Renal cortical epithelial cell (primary cell): ENCODE measurements at places on chromosomes 11 and 22. TPM values are rescaled to one million over a fixed set of nuclear protein-coding genes. Genes with fewer than 3 reads are reported as not detected.

- no peak for DNase-seq
Observed at GRCh38 chr11:124085997-124086846, 29.0 kb upstream of the VWA5A start.

DNA sequence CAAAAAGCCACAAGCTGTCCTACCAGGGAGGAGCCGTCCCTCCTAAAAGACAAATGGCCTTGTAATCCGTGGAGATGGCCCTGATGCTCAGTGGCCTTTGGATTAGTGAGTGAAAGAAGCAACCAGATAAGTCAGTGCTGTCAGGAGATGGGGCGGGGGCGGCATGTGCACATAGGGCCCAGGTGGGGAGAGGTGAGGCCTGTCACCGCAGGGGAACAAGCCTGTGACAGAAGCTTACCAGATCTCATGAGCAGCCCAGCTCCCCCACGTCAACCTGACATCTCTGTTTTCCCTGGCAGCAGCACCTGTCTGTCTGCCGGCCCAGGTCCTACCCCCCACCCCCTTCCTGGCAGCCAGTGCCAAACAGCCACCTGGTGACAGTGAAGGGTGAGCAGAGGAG is 162.6 kb downstream of the BUD13 start:
- no peak for DNase-seq

The SPDYC gene
- not detected in 2 replicates for total RNA-seq

GRCh38 chr22:42721045-42721434 is 370 bp upstream of the A4GALT start:
- DNase-seq, result no peak

DNA sequence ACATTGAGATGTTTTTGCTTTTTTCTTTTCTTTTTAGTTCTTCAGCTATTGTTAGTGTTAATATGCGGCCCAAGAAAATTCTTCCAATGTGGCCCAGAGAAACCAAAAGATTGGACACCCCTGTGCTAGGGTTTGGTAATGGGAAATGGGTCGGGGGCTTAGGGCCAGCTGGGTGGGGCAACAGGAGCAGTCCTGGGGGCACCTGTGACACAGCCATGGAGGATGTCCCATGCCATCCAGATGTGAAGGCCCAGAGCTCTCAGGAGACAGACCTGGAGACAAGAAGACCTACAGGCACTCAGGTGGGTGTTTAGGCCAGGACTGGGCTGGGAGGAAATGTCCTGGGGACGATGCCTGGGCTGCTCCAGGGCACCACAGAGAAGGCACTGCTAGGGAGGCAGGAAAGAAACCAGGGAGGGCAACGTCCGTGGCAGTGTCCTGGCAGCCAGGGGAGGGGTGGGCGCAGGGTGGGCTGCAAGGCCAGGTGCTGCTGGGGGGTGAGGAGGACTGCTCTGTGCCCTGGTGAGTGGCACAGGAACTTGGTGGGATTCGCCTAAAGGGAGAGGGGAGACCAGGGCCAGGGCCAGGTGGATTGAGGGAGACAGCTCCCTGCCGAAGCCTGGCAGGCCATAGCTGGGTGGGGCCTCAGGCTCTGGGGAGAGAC is 21.4 kb downstream of the RELT start:
- DNase-seq, result no peak

- no peak for DNase-seq
Observed at GRCh38 chr11:962688-963087, 37.0 kb downstream of the AP2A2 start.

The CHRM1 gene
- total RNA-seq, result not detected in 2 replicates

The MUC5B gene
- not detected in 2 replicates for total RNA-seq

DNA sequence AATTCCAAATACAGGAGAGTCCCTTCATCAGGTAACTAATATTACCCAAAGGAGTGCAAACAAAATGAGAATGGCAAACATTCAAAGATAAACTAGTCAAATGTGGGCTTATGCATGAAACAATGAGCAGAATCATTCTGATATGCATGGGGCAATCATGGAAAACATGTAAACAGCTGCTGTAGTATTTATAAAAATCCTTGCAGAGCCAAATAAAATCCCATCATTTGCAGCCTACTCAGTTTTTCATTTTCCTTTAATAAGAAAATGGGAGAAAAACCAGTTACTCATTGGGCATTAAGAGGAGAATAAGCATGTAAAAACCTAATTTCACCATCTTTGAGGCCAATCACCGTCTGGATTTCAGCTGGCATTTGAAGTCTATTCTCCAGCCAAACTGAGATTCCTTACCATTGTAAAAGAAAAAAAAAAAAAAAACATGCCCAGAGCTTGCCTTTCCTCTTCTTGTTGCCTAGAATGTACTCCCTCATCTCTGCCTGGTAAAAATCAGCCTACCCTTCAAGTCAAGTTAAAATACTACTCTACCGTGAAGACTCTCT is 249.1 kb downstream of the TTC28 start:
- DNase-seq, result no peak

DNA sequence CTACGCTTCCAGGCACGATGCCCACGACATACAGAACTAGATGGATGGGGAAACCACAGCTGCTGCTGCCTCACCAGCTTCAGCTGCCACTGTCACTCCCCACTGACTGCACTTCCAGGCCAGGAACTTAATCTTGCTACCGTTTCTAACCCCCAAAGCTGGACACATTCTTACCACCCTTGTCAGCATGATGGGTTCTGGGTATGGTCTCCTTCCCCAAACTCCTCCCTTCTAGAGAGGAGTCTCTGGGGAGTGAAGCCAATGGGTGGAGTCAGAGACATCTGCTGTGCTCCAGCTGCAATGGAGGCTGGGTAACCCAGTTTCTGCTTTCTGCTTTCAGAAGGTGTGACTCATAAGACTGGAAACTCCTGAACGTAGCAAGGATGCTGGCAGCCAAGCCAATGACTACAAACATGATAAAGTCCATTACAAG is 87.0 kb upstream of the THY1 start:
- DNase-seq, result peak; percentile 56

DNA sequence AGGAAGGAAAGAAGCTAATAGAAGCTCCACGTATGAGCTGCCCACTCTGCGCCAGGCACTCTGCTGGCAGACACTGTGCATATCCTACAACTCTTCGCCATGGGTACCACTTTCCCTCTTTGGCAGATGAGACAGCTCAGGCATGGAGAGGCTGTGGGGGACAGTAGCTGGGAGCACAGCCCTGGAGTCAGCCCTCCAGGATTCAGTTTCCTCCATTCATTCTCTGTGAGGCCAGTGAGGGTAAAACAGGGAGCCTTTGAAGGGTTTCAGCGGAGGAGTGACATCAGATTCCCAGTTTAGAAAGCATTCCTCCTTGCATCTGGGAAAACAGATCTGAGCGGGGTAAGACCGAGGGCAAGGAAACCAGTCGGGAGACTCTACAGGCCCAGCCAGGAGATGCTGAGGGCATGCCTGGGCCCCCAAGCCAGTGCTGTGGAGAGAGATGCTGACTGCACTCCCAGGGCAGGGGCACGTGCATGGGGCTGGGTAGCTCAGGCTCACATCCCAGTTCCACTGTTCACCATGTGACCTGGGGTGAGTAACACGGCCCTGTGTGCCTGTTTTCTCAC is 58.3 kb upstream of the EMID1 start:
- no peak for DNase-seq

The ADM2 gene
- total RNA-seq, result 2.3 and 3.4 TPM in 2 replicates

DNA sequence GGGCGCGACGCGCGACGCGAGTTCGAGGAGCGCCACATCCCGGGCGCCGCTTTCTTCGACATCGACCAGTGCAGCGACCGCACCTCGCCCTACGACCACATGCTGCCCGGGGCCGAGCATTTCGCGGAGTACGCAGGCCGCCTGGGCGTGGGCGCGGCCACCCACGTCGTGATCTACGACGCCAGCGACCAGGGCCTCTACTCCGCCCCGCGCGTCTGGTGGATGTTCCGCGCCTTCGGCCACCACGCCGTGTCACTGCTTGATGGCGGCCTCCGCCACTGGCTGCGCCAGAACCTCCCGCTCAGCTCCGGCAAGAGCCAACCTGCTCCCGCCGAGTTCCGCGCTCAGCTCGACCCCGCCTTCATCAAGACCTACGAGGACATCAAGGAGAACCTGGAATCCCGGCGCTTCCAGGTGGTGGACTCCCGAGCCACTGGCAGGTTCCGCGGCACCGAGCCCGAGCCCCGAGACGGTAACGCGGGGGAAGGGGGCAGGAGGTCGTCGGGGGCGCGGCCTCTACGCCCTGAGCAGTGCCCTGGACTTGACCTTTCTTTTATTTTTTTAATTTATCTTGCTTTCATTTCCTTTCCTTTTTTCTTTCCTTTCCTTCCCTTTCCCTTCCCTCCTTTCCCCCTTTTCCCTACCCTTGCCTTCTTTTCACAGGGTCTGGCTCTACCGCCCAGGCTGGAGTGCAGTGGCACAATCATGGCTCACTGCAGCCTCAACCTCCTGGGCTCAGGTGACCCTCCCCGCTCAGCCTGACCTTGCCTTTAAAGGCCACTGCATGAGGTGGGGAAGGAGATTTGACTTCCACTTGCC is 5.0 kb downstream of the MPST start:
- DNase-seq, result no peak

DNA sequence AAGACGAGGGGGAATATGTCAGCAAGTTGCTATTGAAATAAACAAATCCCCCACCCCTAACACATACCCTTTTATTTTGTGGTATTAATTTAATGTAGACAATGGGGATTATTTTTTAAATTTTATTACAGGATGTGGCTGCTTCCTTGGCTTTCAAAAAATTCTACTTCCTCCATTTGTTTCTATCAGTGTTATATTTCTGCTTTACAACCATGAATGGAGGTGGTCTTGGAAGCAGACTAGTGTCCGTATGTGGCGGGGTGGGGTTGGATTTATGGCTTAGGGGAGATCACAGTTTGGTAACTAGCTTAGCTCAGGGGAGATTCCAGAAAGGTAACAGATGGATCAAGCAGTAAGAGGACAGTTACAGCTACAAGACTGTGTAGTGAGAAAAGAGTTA is 39.3 kb upstream of the PICALM start:
- no peak for DNase-seq

The CD248 gene
- under 0.01 TPM in 1 of 2 replicates, not detected in the other for total RNA-seq

DNA sequence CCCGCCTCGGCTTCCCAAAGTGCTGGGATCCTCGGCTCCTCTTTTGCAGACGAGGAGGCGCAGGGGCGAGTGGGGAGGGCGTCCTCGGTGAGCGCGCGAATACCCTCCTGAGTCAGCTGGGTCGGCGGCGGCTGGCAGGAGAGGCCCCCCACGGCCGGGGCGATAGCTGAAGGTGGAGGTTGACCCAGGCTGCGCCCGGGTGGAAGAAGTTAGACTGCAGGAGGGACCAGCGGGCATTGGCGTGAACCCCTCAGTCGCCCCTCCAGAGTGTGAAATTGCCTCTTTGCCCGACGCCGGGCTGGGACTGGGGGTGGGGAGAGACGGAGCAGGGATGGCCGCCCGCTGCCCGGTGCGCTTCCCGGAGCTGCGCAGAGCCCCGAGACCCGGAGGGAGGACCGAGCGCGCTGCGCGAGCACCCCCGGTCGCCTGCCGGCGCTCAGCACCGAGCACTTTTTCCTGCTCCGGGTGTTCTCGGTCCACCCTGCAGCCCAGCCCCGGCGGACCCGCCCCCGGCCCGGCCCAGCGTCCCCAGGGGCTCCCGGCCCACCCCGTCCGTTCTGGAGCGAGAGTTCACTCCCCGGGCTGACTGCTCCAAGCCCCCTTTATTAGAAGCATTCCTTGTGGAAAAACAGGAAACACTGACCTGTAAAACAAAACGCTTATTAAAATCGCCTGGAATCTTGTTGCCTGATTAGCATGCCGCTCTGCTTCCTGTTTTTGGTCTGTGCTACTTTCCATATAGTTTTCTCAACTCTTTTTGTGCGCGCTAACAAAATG is 13.7 kb upstream of the CPT1A start:
- no peak for DNase-seq

DNA sequence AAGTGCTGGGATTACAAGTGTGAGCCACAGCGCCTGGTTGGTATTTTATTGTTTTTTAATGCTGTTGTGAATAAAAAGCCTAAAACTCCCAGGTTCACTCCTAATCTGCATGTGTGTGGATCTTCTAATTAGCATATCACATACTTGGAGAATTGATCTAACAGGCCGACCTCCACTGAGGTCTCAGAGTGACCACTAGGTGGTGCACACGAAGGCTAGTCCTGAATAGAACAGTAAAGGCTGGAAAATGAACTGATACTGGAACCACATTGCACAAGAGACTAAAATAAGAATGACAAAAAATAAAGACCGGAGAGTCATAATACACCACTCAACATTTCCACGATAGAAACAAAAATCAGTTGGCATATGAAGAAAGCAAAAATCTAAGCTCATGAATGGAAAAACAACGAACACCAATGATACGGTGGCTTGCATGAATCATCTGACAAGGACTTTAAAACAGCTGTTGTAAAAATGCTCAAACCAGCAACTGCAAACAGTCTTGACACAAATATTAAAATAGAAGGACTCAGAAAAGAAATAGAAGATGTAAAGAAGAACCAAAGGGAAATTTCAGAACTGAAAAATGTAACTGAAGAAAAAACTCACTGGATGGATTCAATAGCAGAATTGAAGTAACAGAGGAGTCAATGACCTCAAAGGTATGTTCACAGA is 19.2 kb downstream of the PIM3 start:
- DNase-seq, result no peak

- no peak for DNase-seq
Observed at GRCh38 chr11:28739489-28740280, 631.5 kb downstream of the METTL15 start.

DNA sequence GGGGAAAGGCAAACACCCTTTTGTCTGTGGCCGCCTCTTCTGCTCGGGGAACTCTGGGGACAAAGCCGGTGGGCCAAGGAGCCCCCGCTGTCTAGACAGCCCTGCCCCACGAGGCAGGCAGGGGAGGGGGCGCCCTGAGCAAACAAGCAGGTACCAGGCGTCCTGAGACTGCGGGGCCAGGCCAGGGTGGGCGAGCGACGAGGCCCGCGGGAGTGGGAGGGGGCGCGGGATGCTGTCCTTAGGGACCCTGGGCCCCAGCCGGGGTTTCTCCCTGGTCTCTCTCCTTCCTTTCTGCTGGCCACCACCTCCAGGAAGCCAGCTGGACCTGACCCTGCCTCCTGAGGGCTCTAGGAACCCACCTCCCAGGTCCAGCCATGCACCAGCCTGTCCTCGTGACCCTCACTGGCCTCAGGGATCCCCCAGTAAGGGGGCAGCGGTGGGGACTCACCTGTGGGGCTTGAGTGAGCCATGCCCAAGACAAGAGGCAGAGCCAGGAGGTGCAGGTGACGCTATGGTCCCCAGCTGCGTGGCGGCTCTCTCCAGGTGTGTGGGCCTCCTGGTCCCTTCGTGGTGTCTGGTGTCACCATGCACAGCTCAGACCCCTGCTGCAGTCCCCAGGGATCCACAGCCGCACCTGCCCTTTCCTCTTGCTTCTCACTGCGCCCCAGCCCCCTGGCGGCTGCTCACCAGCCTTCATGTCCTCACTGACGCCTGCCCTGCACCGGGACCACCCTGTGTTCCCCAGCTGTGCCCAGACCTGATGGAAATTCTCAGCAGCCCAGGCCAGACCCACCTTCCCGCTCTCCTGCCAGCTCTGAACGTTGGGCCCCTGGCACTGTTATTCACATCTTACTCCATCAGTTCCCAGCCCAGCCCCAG is 26.5 kb upstream of the MUC5AC start:
- DNase-seq, result no peak

DNA sequence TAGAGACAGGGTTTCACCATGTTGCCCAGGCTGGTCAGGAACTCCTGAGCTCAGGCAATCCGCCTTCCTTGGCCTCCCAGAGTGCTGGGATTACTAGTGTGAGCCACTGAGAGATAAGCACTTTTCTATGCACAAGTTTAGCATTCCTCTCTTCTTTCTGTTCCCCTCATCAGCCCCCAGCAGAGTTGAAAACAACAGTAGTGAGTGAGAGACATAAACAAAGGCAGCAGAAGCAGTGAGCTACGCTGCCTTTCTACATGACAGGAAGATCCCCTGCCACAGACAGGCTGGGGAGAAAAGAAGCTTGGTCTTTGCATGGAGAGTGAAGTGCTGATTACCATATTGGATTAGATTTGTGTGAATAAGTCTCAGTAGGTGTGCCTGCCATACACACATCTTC is 392.0 kb upstream of the KIRREL3 start:
- no peak for DNase-seq
